ENCODE measurements at places on chromosomes 11 and 22.

- DNase-seq: no peak
Observed at GRCh38 chr11:48090174-48090573, 109.8 kb downstream of the PTPRJ start.

GRCh38 chr11:46953093-46953492 lies 16.5 kb downstream of the CSTPP1 start:
- DNase-seq: no peak

DNA sequence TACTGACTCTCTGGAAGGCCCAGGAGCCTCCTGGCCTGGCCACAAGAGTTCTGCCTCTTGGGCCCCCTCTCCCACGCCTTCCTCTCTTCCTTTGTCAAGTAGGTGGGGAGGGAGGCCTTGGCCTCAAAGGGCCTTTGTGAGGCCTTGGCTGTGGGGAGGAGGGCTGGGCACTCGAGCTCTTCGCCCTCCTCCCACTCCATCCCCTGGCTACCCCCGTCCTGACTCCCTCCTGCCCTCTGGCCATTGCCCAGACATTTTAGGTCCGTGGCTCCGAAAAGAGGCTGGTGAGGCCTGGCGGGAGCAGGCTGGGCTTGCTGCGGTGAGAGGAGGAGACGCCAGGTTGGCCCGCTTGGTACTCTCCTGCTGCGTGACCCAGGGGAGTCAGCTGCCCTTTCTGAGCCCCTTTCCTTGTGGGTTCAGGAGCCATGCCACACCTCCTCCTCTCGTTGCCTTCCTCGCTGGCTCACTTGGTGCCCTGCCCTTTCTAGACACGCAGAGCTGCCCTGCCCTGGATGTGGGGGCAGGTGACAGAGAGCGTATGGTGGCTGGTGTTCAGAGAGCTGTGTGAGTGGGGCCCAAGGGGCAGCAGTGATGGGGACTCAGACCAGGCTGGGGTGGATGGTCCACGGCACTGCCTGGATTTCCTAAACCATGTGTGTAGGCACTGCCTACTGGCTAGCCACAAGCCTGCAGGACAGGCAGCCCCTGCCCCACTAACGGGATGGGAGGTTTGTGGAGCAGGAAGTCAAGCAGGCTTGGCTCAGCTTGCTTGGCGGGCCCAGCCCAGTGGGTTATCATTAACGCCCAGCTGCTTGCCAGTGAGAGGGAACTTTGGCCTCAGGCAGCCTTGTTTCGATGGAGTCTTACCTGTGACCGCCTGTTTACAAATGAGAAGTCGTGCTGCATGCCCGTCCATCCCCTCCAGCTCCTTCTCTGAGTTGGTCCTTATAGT lies 15.8 kb upstream of the OMP start:
- DNase-seq: no peak

- no peak for DNase-seq
Observed at GRCh38 chr11:121089566-121089965, 11.5 kb upstream of the TECTA start.

GRCh38 chr11:10540546-10540914 lies 457 bp downstream of the RNF141 start:
- DNase-seq: no peak

DNA sequence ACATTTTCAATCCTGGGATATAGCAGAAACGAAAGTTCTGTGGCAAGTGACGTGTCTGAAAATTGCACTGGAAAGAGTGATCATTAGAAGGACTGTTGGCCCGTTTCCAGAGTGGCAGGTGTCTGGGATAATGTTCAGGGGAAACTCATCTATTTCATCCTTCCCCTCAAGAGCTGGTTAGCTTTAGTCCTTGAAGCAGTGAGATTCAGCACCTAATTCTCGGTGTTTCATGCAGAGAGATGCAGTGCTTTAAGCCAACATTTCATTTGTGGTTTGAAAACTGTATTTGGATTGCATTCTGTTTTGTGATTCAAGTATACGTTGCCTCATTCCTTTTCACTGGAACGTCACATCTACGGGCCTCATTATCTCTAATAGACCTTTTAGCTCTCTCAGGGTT lies 205.0 kb upstream of the RAG2 start:
- DNase-seq: no peak

Data from CD4-positive, alpha-beta T cell treated with Interleukin-6 at 100 ng/mL for 8 hours (primary cell).